ENCODE measurements at places on chromosomes 6 and 20.

GRCh38 chr20:10893321-10893720 lies 219.5 kb upstream of the JAG1 start:
- DNase-seq: no peak

DNA sequence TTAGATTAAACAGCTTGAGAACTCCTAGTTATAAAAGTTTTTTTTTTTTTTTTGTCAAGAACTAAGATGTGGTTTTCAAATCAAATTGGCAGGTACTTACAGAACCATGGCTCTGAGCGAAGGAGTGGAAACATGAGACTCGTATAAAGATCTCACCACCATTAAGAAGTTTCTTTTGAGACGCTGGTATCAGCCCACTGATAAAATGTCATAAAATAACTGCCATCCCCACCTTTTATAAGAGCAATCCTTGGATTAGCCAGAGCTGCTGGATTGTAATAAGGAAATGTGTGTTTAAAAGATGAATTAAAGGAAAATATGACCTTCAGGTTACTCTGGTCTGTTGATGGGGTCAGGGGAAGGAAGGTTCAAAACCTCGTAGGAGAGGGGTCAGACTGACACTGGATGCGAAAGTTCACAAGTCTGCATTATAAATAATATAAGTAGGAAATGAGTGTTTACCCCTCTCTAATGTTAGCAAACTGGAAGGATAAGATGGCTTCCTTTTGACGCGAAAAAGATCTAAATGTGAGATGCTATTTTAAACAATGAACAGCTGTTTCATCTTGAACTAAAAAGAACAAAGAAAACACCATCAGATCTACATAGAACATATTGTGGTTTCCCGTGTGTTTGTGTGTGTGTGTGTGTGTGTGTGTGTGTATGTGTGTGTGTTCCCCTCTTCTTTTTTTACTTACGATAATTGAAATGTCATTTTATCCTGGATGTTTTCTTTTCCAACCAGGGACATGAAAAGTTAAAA lies 386.8 kb upstream of the JAG1 start:
- no peak for DNase-seq

DNA sequence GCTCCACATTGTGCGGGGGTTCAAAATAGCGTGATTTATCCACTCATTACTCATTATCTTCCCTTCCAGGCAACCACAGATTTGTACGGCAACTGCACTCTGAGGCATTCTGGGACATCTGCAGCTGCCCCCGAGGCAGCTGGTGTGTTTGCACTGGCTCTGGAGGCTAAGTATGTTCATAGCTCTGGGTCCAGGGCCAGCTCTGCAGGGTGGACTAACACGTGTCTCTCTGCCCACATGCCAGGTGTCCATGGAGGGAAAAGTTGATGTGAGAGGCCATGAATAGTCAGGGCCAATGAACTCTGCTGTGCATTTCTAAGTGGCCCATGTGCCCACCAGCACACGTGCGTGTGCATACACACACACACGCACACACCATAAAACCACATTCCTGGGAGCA lies 74.9 kb downstream of the BFSP1 start:
- no peak for DNase-seq

- DNase-seq: no peak
Observed at GRCh38 chr6:132993738-132994137, 179.4 kb downstream of the RPS12 start.

GRCh38 chr20:15109494-15109893 lies 772.1 kb upstream of the FLRT3 start:
- DNase-seq: no peak

DNA sequence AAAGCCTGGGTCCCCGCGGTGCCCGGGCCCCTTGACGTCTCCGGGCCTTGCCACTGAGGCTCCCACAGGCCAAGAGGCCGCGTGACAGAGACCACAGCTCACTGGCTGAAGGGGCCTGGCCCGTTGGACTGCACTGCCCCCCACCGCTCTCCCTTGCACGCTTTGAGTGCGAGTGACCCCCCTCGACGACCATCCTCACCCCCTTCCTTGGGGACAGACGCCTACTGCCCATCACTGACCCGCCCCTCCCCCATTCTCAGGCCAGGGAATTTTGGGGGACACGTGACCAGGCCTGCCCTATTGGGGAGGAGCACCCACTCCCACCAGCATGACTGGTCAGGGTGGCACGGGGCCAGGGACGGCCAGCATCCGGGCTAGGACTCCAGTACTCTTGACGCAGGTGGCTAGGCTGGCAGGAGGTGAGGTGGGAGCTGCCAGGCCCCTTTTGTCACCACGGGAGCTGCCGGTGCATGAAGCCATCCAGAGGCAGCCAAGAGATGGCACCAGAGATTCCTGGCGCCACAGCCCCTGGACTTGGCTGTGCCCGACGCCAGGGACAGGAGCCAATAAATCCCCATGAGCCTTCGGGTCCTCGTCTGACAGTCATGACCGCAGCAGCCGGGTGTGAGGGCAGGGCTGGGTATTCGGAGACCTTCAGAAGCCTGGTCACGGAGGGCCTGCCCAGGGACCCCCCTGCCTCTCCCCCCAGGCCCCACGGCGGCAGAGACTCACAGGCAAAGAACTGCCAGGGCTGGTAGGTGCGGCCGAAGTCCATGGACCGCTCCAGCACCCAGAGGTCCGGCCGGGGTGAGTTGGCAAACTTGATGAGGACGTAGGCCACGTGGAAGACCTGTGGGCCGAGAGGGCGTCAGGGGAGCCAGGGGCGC lies 14.5 kb downstream of the LAMA5 start:
- no peak for DNase-seq

DNA sequence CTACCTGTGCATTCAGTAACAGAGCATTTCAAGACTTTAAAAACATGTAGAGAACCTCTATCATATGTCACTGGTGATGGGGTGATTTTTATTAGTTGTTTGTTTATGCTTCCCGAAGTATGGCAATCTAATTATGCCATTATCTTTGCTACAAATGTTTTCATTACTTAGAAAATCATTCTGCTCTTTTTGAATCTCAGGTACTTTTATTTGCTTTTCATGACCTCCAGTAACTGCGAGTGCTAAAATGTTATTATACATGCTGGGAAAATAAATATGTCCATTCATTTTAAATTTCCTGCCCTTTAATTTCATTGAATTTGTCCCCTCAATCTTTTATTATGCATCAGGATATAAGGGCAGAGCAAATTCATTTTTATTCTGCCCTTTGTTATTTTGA lies 515.7 kb downstream of the NKAIN2 start:
- DNase-seq: no peak

DNA sequence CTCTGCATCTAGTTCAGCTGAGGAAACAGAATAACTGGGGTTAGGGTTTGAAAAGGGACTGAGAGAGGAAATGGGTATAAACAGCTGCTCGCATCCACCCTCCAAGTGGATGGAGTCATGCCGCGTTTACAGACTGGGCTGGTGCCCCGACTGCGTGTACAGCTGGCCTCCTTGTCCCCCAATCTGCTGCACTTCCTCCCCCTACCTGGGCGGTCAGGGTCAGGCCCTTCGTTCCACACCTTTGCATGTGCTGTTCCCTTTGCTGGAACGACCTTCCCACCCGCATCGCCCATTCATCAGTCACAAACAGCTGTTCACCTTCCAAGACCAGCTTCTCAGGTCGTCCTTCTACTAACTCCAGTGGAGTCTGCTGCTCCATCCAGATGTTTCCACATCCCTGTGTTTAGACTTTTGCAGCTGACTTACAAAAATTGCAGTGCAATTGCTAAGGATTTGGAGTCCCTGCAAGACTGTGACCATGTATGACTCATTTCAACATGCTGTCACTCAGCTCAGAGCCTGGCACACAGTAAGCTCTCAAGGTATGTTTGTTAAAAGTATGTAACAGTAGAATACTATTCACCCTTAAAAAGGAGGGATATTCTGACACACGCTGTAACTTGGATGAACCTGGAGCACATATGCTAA lies 129.3 kb downstream of the DTNBP1 start:
- no peak for DNase-seq

DNA sequence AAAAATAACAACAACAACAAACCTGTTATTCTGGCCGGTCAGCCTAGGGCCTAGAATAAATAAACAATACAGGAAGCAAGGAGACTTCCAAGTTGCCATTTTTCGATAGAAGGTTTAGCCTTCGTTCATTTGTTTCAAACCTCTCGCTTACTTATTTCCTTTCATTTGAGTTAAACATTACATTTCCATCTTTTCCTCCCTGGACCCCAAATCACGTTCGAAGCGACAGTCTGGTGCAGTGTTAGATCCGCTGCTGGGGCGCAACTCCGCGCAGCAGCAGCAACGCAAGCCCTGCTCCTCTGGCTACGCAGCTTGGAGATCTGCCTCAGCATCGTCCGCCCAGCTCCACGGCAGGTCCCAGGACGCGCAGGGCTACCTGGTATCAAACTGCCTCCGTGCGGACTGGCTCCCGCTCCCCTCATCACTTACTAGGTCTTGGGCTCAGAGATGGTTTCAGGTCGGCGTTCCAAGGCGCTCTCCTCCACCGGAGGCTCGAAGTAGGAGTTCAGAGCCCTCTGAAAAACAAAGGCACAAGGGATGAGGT lies 530 bp downstream of the TDP2 start:
- DNase-seq: peak; percentile 34

DNA sequence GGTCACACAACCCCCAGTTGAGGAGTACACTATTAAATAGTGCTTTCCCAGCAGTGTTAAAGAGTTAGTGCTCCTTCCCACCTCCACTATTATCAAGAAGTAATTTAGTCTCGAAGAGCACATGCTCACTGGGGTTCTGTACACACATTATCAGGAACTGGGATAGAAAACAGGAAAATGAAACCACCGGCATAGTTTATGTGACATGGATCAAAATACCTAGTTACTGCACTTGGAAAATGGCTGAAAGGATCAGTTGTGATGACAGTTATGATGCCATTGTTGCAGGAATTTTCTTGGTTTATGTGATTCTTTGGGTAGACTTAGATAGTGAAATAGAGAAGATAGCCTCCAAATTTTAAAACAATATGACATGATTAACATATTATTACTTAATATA lies 152.9 kb downstream of the AKAP7 start:
- DNase-seq: no peak

- no peak for DNase-seq
Observed at GRCh38 chr6:156598855-156599180, 178.4 kb upstream of the ARID1B start.

GRCh38 chr6:73521351-73521985 lies 636 bp upstream of the EEF1A1 start:
- DNase-seq: no peak

GRCh38 chr6:21103626-21104224 lies 489.8 kb upstream of the SOX4 start:
- no peak for DNase-seq

DNA sequence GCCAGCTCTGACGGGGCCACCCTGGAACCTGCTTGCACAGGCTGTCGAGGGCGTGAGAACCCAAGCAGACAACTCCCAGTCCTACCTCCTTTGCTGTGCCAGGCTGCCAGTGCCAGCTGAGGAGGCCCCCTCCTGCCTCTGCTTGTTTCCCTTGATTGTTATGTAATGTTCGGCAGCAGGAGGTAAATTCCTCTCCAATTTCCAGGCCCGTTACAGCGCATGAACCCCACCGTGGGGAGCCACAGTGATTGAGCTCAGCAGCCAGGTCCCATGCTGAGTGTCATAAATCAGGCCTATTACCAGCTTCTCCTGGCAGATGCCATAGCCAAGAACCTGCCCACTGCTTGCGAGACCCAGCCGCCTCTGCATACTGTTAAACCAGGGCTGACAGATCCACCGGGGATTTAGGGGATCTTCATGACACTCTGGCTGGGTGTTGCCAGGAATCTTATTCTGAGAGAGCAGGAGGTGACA lies 320.5 kb downstream of the DHX35 start:
- no peak for DNase-seq

GRCh38 chr20:48180618-48181017 lies 395.3 kb upstream of the SULF2 start:
- no peak for DNase-seq

DNA sequence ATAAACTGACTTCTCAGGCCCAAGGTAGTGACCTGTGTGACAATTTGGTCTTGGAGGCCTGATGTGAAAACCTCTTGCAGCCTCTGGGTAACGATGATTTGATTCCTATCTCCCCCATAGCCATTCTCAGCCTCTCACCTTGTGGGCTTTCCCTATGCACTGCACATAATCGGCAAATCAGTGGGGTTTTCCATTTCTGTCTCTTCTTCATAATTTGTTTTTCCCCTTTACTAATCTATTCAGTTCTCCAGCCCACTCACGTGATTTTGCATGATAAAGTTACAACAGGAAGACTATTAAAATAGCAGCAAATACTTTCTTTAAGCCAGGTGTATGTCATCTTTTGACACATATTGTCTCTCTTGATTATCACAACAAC lies 893.7 kb downstream of the TFAP2A start:
- DNase-seq: peak; percentile 14

DNA sequence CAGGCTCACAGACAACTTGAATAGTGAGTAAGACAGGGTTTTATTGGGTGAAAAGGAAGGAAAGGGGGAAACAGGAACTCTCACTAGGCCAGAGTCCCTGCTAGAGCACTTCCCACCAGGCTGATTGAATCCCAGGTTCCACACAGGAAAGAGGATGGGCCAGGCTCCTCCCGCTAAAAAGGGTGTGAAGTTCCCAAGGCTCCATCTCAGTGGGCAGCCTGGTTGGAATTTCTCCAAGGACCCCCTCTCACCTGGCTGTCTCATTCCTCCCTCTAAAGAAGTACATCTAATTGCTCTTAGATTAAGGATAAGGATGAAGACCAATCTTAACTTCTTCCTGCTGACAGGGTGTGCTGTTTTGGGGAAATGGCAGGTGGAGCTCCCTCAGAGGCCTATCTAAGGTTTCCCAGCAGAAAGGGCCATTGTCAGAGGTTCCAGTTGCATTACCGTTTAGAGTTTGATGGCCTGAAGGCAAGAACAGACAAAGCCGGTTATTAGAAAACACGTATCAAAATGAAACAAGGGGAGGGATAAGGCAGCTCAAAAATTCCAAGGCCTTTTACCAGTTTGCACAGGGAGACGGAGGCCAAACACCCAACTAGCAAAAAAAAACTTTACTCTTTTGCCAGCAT lies 21.5 kb downstream of the COL19A1 start:
- no peak for DNase-seq

DNA sequence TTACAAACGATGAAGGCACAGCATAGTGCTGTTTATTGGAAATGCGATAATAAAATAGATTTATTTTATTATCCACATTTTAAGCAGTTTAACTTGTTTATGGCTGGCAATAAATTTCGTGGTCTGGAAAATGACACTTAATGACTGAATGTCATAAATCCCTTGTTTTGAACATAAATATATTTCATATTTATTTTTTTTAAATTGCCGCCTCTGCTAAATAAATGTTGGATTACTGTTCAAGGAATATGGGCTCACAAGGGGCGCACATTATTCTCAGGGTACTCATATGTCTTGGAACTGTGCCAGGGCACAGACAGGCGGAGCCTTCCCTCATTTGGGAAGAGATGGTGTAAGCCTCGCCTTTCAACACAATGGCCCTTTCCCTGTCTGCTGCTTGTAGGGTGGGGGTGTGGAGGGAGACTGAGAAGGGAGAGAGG lies 134.3 kb downstream of the PXDC1 start:
- DNase-seq: no peak
